ENCODE measurements at places on chromosomes 3 and 15.

DNA sequence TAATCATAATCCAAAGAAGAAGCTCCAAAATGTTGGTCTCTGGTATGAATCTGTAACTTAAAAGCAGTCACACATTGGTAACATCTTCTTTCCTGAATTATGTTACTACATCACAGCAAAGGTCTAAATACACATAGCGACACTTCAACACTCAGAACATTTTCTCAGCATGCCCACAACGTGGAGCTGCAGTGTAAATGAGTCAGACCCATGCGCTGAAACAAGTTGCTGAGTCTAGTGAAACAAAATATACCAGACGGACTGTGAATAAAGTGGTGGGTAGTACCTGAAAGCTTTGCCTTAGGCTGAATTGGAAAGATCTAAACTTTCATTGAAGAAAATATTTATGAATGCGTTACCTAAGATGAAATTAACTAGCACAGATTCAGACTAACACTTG, 33.2 kb upstream of the GOLGA8B start:
- DNase-seq = no peak

GRCh38 chr3:12541625-12542024, 3.7 kb downstream of the MKRN2OS start:
- no peak for DNase-seq

- no peak for DNase-seq
Observed at GRCh38 chr3:74402821-74403220, 211.6 kb downstream of the CNTN3 start.

- no peak for DNase-seq
Observed at GRCh38 chr3:111773484-111773883, 85.6 kb upstream of the PHLDB2 start.

- DNase-seq = no peak
Observed at GRCh38 chr3:20302766-20303165, 116.8 kb upstream of the SGO1 start.

- DNase-seq = no peak
Observed at GRCh38 chr3:29144807-29145206, 136.1 kb upstream of the RBMS3 start.

DNA sequence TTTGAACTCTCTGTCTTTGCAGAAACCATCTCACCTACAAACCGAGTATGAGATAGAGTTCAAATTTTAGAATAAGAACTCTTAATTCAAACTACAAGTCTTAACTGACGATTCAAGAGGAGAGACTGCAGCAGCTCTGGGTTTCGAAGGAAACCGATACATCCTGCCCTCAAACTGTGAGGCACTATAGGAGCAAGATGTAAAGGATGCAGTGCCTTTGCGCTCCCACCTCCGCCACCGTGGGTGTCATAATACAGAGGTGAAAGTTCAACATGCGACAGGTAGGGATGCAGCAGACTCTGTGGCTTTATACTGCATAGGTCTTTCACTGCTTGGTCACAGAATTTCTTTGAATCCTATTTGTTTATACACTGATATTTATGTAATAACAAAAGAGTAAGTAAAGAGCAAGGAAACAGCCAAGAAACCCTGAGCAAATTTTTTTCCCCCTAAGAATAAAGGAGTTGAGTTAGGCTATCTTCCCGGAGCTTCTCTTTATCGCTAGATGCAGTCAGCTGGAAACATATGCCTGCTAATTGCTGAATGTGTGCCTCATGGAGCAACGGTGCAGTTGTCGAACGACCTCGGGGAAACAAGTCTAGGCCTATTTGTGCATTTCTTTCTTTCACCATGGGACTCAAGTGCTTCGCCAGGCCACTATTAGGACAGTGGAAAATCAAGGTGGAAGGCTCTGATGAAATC, 1097.6 kb upstream of the CFAP20DC start:
- DNase-seq = no peak

GRCh38 chr15:67607329-67607728, 64.8 kb downstream of the MAP2K5 start:
- no peak for DNase-seq

- no peak for DNase-seq
Observed at GRCh38 chr15:26128611-26129140, 265.5 kb upstream of the ATP10A start.

- DNase-seq = no peak
Observed at GRCh38 chr15:90232941-90233386, 777 bp downstream of the CIB1 start.

- DNase-seq = no peak
Observed at GRCh38 chr3:31137718-31138465, 243.4 kb upstream of the GADL1 start.

- no peak for DNase-seq
Observed at GRCh38 chr3:16369276-16369675, 104.3 kb downstream of the OXNAD1 start.

- DNase-seq = no peak
Observed at GRCh38 chr3:58296269-58296668, 9.8 kb upstream of the RPP14 start.

DNA sequence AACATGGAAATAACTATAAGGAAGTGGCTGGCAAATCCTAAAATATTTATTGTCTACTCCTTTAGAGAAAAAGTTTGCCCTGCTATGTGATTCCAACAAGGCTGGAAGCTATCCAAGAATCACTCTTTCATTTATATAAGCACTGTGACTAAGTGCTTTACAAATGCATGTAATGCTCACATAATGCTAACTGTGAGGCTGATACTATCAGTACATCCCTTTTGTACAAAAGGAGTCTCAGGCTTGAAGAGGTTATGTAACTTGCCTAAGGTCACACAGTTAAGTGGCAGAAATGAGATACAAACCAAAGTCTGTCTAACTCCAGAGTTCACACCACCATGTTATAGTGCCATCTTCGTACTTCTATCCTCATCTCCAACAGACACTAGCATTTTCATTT, 17.0 kb downstream of the TOPBP1 start:
- DNase-seq = no peak

DNA sequence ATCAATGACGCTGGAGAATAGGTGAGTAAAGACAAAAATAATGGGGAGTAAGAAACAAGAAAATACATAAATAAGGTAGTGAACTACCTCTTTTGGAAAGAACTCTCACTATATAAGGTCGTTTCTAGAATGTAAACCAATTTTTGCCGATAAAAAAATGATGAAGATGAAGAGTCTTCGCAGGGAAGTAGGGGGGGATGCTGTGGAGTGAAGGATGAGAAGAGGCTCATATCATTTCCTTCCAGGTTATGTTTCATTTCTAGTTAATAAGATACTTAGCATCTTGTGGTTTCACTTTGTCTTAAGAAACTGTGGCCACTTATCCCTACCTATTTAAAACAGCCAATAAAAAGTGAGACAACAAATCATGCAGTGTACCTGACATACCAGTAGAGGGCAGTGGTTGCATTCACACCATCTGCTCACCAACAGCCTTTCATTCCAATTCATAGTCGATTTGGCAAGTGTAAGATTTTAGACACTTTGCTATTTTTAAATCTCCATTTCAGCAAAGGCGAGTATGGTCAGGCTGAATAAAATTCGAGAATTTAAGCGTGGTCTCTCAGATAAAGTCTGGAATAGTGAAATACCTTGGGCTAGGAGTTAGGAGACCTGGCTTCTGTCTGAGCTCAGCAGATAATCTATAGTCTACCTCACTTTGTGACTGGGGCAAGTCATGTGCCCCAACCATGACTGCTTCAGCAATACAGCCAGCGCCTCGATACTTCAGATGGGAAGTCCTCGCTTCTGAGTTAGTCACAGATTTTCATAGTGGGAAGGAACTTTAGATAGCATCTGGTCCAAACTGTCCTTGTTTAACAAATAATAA, 28.9 kb upstream of the ICE2 start:
- no peak for DNase-seq

- no peak for DNase-seq
Observed at GRCh38 chr15:68979816-68980215, 34.7 kb upstream of the NOX5 start.

DNA sequence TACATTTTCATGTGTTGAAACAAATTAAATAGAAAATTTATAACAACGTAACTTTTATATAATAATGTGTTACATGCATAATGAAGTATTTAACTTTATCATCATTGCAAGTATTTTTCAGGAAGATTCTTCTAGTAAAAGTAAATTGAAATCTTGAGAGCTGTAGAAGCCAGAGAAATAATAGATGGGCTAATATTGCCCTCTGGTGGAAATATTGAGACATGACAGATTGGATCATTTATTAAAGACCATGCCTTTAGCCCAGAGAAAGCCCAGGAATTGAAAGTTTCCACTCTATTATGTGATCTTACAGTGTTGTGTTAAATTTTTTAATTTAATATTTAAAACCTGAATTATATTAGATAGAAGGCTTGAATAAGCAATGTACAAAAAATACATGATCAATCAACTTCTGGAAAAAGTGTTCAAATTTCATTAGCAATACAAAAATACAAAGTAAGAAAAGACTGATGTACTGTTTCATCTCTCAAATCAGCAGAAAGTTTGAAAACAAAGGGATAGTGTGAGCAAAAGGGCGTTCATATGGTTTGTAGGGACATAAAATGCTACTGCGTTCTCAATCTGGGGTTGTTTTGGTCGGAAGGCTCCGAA, 52.7 kb upstream of the SPTSSB start:
- DNase-seq = peak; percentile 24

DNA sequence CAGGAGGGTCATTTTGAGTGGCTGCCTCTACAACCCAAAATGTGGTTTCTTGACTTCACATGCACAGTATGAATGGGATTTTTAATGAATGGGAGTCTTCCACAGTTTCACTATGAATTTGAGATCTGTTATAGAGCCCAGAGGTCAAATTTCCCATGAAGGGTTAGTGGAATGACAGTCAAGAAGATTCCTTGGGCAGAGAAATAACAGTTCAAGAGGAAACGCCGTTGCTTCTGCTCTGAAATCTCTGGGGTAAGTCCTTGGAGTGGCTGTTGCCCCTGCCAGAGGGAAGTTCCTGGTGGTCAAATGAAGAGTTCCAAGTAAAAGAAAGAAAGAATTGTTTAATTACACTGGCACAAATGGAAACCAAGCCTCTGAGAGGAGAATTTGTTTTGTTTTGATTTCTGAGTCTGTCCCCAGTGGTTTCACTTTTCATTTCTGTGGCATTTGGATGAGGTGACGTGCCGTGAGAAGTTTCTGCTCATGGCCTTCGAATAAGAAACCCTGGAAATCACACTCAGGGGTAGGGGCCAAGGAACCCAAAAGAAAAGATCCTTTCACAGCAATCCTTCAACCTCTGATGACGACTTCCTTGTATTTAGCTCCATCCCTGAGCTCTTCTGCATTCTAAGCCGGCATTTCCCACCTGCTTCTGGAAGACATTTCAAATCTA, 77.5 kb upstream of the IL12A start:
- no peak for DNase-seq

DNA sequence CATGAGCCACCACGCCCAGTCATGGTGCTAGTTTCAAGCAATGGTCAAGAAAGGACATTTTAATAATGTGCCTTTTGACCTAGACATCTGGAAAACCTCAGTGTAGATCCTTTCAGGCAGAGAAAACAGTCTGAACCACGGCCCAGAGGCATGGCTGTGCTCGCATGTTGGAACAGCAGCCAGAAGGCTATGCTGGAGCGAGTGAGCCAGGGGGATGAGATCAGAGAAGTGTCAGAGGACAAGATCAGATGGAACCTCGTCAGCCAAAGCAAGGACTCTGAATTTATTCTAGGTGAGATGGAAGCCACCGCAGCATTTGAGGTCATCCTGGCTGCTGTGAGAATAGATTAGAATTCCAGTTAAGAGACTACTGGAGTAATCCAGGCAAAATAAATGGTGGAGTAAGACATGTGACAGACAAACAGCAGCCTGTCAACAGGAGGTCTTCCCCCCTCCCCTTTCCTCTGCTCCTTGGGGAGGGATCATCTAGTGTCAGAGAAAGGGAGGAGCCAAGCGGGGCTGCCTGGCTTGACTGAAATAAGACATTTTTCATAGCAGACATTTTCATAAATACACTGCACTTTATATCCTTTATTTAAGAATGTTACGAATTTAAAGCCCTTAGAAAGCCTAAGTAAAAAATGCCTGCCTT, 40.4 kb upstream of the ACKR4 start:
- no peak for DNase-seq

GRCh38 chr3:43155464-43156121, 49.7 kb upstream of the POMGNT2 start:
- no peak for DNase-seq

GRCh38 chr3:28018925-28019718, 222.3 kb upstream of the CMC1 start:
- DNase-seq = no peak

GRCh38 chr3:132800958-132801357, 78.7 kb upstream of the NPHP3 start:
- no peak for DNase-seq

DNA sequence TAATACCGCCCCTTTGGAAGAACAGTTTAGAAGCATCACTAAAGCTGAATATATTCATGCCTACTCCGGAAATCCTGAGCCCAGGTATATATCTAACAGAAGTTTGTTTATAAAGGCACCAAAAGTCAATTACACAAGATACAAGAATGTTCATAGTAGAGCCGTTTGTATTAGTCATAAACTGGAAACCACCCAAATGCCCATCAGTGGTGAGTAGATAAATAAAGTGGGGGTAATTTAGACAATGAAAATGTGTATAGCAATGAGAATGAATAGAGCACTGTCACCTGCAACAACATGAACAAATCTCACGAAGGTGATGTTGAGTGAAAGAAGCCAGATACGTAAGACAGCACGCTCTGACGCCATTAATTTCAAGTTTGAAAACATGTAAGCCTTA, 68.3 kb upstream of the GLCE start:
- no peak for DNase-seq

- DNase-seq = no peak
Observed at GRCh38 chr3:107133891-107134290, 243.3 kb upstream of the CCDC54 start.

DNA sequence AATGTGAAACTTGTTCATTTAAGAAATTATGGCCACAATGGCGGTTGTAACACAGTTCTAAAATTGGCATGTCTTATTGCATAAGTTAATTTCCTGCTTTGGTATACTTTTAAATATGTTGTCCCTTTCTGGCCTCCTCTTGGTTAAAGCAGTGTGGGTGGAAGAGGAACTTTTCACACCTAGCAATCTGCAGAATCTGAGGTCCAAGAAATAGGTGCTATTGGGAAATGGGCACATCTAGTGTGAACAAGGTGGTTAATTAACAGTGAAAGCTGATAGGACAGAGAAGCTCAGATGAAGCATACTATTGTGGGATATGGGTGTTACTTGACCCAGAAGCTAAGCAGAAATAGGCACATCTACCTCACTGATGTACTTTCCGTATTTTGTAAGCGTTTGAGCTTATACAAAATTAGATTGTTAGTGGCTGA, 10.6 kb downstream of the CMC1 start:
- DNase-seq = no peak

- no peak for DNase-seq
Observed at GRCh38 chr15:45457220-45457619, 65.3 kb downstream of the SLC30A4 start.

- peak; percentile 43 for DNase-seq
Observed at GRCh38 chr3:36991923-36992805, 767 bp downstream of the EPM2AIP1 start.

DNA sequence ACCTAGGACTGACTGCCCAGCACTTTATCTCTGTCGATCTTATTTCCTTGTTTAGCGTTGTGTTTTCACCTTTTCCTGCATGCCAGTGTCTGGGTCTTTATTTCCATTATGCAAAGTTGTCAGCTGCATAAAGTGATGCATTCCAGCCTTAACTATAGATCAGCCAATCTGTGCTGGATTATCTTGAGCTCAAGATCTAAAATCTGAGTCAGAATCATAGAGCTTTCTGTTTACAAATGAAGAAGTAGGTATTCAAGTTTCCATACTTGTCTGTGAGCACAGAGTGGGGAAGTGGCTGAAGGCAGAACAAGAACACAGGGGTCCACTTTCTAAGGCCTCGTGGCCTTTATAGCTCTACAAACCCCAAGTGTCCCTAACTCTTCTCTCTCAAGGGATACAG, 82.4 kb upstream of the PLCL2 start:
- DNase-seq = no peak

GRCh38 chr15:61906961-61907752, 153.1 kb downstream of the VPS13C start:
- DNase-seq = no peak
